Esophagus squamous epithelium (tissue), 5 donors: ENCODE measurements at places on chromosomes 3 and 15. TPM values are rescaled to one million over a fixed set of nuclear protein-coding genes. Genes with fewer than 3 reads are reported as not detected.

DNA sequence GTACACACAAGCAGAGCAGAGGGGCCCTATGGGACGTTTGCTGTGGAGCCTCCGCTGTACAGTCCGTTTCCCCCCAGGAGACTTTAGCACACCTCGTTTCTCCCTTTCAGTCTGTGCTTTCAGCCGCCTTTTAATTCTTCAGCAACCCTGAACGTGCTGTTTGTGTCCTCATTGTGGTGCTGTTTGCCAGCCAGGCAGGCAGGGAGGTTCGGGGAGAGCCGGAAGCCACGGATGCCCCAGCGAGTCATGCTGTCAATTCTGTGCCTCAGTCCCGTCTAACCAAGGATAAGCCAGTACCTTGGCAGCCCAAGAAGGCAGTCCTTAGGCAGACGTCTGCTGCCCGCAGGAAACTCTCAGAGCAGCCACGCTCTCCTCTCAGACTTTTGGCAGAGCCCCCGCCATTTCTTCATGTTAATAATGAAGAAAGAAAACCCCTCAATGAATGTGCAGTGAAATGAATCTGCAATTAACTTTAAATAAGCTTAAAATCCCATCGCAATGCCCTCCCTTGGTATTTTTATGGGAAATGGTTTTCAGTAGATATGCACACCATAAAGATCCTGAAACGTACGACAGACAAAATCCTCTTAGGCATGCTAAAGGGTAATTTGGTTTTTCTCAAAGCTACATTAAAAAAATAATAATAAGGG lies 158.6 kb downstream of the UACA start:
- DNase-seq: no peak

DNA sequence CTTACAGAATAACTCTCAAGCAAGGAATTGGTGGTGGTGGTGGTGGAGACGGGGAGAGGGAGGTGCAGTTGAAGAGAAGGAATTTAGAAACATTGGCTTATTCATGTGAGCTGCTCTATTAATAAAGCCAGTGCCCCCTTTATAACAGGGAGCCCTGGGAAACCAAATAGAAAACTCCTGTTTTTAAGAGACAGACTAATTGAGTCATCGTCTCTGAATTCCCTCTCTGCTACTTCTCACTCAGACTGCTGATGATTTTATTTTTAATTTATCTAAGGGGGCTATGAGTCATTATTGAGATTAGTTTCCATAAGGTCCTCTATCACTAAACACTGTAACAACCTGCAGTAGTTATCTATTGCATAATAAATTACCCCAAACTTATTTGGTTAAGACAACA lies 145.9 kb upstream of the GALNT15 start:
- DNase-seq: no peak

DNA sequence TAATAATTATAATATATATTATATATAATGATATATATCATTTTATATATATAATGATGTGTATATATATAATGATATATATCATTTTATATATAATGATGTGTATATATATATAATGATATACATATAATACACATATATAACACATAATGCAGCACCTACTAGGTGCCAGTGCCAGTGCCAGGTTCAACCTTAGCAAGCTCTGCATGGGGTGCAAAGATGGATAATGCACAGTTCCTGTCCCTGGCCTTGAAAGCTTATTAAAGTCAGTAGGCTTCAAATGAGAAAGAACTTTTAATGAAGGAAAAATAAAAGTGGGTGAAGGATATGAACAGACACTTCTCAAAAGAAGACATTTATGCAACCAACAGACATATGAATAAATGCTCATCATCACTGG lies 192.7 kb upstream of the SLC2A2 start:
- no peak for DNase-seq

DNA sequence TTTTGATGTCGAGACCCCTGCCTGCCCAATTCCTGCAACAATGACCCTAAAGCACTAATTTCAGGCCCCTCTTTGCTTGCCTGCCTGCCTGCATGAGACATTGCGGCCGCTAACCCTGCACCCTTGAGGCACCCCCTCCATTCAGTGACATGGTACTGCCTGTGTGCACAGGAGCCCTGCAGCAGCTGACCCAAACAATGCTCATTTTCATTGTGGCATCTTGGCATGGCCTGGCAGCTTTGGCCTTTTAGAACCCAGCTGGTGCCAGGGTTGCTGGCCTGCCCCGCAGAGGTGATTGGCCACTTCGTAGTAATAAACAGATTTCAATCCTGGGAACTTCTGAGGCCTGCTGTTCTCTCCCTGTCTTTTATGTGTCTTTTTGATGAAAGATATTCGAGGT lies 33.8 kb downstream of the SLCO3A1 start:
- DNase-seq: no peak

DNA sequence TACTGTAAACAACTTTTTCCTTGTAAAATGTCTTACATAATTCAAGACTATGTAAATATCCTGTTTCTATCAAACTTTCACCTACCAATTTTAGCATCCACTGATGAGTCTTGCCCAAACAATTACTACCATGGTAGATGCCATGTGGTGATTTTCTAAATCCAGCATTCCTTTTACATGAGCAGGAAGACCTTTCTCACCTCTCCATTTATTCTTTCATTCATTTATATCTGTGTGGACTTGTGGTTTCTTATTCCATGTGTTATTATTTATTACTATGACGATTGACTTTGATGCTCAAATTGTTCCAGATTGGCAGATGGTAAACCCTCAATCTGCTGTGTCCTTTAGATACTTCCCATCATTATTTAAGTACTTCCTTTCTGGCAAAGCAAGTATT lies 62.4 kb downstream of the IFT57 start:
- no peak for DNase-seq

GRCh38 chr3:155682426-155683343 lies 62.2 kb downstream of the PLCH1 start:
- no peak for DNase-seq

- DNase-seq: no peak
Measured at GRCh38 chr15:72825829-72826228, 42.3 kb upstream of the ADPGK start.

- DNase-seq: no peak
Measured at GRCh38 chr15:40322531-40323238, 807 bp upstream of the INAFM2 start.

GRCh38 chr3:149134575-149134974 lies 5.1 kb downstream of the HPS3 start:
- no peak for DNase-seq

DNA sequence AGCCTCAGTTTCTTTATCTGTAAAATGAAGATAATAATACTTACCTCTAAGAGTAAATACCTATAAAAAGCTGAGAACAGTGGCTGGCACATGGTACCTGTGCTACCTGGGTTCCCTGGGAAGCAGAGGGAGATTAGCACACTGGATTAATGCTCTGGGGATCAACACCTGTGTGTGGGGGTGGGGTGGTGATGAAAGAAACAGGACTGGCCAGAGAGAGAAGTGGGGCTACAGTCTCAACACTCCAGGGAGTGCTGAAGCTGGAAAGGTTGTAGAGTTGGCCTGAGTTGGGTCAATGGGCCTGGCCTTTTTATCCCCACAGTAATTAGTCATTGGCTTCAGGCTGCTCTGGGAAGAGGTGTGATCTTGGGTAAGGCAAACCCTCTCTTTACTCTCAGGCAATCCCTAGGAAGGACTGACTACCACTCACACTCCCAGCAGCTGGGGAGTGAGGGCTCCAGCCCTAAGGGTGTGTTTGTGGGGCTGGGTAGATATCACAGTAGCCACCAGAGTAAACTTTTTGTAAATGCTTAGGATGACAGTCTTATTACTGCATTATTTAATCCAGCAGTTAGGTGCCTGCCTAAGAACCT lies 102.5 kb downstream of the SV2B start:
- no peak for DNase-seq

DNA sequence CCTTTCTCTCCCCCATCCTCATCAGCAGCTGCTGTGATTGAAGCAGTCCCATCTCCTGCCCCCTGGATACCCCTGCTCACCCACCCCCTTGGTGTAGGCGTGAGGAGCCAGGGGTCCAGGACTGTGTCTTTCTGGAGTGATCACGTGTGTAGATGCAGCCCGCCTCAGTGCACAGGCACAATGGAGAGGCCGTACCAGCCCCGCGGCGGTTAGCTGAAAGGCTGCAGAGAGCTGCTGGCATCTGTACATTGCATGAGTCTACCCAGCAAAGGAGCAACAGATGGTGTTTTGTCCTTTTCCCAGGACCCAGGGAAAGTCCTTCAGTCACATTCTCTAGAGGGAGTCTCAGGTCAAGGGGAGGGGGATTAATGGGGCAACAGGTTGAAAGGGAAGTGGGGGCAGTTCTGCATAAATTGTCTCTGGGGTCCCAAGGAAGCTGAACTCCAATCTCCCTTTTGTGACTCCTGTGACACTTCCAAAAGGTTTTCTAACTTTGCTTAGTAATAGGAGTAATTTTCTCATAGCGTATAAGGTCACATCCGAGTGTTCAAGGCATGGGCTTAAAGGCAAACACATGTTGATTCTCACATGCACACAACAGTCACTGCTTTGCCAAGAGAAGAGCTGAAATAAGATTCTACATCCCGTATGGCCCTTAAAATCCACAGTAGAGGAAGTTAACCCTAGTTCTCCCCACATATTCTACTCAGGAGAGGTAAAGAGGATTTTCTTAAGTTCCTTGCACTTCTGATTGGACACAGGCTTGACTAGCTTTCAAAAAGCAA lies 7.1 kb downstream of the CSPG5 start:
- DNase-seq: no peak

GRCh38 chr15:65083262-65083701 lies 6.7 kb downstream of the KBTBD13 start:
- no peak for DNase-seq

DNA sequence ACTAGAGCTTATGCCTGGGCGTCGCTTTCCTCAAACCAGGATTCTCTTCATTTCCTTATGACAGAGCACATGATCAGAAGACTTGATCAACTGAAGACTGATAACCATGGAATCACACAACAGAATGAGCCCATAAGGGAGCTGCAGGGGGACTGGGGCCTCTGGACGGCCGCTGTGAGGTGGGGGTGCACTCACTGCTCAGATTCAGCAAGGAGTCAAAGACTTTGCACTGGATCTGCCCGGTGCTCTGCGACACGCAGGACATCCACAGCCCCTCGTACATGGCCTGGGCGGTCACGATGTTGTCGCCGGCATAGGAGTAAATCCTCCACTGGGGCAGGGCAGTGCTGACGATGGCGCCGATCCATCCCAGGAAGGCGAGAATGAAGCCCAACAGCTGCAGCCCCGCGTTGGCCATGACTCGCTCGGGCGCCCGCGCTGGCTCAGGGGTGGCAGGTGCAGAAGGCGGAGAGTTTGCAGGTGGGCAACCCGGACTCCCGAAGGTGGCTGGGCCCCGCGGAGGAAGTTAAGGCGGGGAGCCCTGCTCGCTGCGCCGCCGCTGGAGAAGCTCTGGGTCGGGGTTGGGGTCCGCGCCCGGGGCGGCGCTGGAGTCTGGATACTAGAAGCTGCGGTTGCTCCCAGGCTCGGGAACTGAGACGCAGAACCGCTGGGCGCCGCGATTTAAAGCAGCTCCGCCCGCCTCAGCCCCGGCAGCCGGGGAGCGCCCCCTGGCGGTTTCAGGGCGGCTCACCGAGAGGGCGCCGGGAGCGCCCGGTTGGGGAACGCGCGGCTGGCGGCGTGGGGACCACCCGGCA lies at the start of gene CLDN1:
TSS of gene CLDN1 (minus strand) at position 658 of the 815 bp plus-strand sequence. CDS start at position 418, 240 bp downstream.
- DNase-seq: peak; percentile 2

- DNase-seq: no peak
Measured at GRCh38 chr3:195319060-195319459, 48.1 kb upstream of the XXYLT1 start.

DNA sequence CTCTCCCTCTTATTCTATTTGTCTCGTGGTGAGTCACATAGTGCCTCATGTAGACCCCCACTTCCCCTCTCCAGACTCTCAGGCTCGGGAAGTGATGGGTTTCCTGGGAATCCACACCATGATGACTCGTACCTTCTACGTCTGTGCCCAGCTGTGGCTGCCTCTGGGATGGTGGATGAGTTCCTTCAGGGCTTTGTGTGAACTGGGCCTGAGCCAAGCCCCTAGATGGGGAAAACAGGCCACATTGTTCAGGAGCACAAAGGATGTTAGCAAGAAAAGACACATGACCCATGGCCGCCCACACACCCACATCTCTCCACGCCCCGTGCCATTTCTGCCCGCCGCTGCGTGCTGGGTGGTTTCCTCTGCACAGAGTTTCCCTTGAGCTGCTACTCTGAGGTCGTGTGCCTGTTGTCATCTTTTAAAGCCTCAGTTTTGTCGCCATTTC lies 10.5 kb downstream of the ISG20 start:
- no peak for DNase-seq

DNA sequence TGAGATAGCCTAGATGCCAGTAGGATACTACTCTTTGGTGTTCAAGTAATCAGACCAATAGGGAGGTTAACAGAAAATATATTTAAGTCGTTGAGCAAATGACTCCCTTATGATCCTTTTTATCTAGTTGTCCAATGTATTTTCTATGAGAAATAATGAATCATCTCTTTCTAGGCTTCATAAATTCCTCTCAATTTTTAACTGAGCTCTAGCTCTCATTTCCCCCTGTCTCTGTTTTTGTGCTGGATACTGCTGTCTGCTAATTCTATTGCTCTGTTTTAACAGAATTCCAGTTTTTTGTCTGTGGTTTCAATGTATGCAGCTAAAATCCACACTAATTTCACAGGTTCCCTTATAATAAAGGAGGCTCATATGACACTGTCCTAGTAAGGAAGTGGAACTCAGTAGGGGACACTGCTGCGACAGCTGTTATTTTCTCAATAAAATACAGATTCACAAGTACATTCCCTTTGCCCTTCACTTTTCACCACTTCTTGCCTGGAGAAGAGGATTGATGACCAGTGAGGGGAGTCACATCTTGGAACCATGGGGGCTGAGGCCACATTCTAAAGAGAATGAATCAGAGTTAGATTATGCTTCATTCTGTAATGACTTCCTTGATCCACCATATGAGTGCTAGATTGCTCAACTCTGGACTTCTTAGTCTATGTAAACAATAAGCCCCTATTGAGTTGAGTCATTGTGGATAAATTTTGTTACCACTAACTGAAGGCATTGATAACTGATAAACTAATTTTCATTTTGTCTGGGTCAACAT lies 558.7 kb upstream of the KCNMB2 start:
- no peak for DNase-seq

- no peak for DNase-seq
Measured at GRCh38 chr3:141457624-141458236, 29.1 kb upstream of the RASA2 start.

GRCh38 chr3:158471639-158472294 lies 99.2 kb upstream of the MLF1 start:
- DNase-seq: no peak

- DNase-seq: no peak
Measured at GRCh38 chr15:62109437-62109836, 42.7 kb downstream of the C2CD4A start.

GRCh38 chr3:128590948-128591347 lies 59.7 kb downstream of the RPN1 start:
- DNase-seq: no peak

- no peak for DNase-seq
Measured at GRCh38 chr15:41429003-41429890, 12.4 kb downstream of the RTF1 start.

C3orf70 gene
- total RNA-seq: 0.75 TPM

GPR62 gene
- 0.09 TPM for total RNA-seq

GABRB3 gene
- total RNA-seq: 0.67 TPM

KCNMB3 gene
- total RNA-seq: 1.5 TPM

KIF23 gene
- total RNA-seq: 13.9 TPM

ACKR2 gene
- total RNA-seq: 3.1 TPM

CKMT1A gene
- total RNA-seq: 53.1 TPM

SAMMSON gene
- 6.1 TPM for total RNA-seq

PCLAF gene
- 41.4 TPM for total RNA-seq

TTLL13 gene
- not detected for total RNA-seq
